Heart left ventricle (tissue), 16 donors: ENCODE measurements at places on chromosomes 13 and 19. TPM values are rescaled to one million over a fixed set of nuclear protein-coding genes. Genes with fewer than 3 reads are reported as not detected.
A peak's percentile ranks its signal among the peaks of the same experiment; 100 is the strongest.

- DNase-seq, result no peak
Measured at GRCh38 chr13:108940121-108940520, 310.7 kb downstream of the MYO16 start.

DNA sequence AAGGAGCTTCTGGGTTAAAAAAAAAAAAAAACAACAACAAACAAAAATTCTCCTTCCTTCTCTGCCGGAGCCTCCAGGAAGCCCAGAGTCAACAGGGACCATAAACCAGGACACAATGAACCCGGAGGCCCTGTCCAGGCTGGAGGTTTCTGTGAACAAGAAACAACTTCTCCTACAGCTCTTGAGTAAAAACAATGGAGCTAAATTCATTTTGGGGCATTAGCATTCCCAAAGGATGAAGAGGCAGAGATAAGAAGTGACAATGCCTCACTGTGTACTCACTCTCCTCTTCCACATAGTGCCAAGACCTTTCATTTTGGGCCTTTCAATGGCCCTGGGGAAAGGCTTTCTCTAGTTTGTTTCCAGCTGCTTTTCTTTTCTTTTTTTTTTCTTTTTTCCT, 9.0 kb downstream of the RHPN2 start:
- DNase-seq, result no peak

DNA sequence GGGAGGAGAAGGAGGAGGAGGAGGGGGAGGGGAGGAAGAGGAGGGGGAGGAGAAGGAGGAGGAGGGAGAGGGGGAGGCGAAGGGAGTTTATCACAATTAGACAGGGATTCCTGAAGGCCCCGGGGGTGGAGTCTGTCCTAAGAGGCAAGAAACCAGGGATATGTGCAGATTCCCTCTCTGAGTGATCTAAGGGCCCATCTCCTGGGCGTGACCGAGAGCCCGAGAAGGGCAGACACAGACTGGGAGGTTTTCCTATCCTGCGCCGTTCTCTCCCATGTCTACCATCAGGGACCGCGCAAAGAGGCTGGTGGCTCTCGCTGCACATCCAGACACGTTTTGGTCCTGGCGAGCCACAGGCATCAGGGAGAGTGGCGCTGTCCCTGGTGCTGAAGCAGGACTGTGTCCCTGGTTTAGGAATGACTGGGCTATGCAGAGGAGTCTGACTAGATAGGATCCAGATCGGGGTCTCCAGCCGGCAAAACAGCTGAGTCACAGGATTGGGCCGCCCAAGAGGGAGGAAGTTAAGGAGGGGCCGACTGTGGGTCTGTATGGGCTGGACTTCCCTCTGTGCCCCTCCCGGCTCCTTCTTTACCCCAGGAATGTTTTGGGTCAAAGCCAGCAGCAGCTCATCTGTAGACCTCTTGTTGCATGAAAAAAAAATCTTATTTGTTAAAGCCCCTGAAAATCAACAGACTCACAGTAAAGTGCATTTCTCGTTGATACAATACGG, 17.9 kb upstream of the ZNF175 start:
- peak; percentile 49 for DNase-seq

DNA sequence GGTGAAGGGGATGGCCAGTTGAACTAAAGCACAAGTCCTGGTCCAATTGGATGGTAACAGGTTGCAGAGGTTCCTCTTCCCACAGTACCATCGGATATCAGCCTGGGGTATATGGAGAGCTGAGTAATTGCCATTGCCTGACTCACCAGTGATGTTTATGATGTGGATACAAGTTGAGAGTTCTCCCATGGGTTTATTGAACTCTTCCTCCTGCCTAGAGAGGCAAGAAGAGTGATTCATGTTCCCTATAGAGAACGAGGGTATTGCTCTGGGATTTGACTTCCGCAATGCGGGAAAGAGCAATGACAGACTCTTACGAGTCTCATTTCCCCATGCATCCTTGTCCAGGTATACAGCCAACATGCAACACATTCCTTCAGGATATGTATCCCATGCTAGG, 111.3 kb upstream of the PCDH9 start:
- no peak for DNase-seq

GRCh38 chr19:29297381-29297780, 84.4 kb upstream of the UQCRFS1 start:
- DNase-seq, result no peak

GRCh38 chr13:91184244-91184926, 163.1 kb upstream of the MIR17HG start:
- DNase-seq, result no peak

- DNase-seq, result no peak
Measured at GRCh38 chr19:10680545-10681135, 20.6 kb upstream of the QTRT1 start.

DNA sequence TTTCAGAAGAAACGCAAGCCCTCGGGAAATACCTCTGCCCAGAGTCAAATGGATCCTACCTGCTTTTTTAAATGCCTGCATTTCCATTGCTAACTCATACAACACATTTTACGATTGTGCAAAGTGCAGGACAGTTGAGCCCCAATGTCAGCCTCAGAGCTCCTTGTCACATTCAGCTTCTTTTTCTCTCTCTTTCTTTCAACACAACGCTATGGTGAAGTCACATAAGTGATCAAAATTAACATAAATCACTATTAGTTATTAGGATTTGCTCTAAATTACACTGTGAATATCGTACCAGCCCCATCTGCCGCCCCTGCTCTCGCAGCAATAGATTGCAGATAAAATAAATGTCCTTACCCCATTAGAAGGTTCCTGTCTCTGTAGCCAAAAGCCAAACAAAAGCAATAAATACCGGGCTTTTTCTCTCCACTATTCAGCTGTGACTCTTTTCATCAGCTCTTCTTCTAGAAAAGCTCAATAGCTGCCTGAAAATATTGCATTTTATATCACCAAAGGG, 8.8 kb downstream of the POU4F1 start:
- no peak for DNase-seq

GRCh38 chr13:58617880-58618665, 986.5 kb downstream of the PCDH17 start:
- DNase-seq, result no peak

DNA sequence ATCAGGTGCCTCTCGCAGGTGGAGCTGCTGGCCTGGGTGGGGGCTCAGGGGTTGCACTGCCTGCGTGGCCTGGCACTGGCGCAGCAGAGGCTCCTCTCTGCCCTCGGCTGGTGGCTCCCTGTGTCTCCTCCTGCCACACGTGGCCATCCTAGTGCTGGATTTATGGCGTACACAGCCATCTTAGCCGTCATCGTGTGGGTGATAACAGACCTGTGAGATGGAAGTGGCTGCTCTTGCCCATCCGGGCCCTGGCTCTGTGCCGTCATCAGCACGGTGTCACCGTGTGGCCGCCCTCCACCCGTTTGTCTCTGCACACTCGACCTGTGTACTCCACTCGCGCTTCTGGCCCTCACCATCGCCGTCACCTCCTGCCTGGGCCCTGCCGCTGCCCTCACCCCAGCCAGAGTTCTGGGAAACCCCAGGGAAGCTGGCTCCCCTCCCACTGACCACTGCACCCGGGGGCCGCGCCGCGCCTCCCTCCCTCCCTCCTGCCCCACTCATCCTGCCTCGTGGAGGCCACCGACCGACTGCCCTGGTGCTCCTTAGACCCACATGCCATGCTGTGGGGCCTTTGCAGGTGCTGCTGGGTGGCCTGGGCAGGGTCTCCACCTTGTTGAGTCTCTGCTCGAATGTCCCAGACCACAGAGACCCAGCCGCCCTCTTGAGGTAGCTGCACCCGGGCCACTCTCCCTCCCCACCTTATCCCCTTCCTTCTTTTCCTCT, 29.5 kb downstream of the TMEM255B start:
- no peak for DNase-seq

DNA sequence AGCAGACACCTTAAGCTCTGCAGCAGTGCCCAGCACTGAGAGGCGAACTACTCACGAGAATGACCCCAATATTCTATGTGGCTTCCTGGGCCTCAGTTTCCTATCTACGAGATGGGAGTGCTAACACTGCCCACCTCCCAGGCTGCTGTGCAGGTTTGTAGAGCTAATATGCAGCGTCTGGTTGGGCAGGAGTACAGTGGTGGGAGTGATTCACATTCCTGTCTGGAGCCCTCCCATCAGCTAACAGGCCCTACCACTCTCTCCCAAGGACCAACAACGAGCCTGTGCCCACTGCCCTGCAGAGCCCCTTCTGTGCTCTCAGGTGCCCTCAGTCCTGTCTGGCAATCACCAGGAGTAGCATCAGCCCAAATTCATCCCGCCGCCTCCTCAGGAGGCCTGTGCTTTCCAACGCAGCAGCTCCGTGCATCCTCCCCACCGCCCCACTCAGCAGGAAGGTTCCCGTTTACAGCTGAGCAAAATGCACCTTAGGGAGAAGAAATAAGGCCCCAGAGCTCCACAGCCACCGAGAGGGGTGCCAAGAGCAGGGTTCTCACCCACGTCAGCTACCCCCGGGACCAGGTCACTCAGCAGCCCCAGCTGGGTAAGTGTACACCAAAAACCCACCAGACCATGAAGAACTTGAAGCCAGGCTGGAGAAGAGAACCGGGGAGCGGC, 6.6 kb downstream of the AKT2 start:
- no peak for DNase-seq

DNA sequence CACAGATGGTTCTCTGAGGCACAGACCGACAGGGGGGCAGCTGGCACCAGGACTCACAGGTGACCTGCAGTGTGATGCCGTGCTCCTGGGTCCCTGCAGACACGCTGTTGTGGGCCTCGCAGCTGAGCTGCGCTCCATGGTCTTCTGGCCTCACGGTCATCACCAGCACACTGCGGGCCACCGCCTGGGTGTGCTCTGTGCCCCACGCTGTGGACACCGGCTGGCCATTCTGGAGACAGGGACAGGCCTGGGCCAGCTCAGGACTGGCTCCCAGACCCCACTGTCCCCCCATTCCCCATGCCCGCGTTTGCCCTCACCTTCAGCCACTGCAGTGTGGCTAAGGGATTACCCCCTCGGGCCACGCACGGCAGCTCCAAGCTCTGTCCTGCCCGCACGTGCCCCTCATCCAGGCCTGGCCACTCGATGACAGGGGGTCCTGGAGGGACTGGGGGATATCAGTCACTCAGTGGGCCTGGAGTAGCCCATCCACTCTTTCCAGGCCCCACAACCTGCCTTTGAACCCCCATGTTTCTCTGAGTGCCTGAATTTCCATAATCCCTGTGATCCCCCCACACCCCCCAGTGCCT, 3.3 kb downstream of the NPHS1 start:
- no peak for DNase-seq

GRCh38 chr19:46775642-46776258, 12.6 kb downstream of the SLC1A5 start:
- DNase-seq, result no peak

GRCh38 chr19:29514525-29515232, 11.1 kb upstream of the VSTM2B start:
- no peak for DNase-seq

DNA sequence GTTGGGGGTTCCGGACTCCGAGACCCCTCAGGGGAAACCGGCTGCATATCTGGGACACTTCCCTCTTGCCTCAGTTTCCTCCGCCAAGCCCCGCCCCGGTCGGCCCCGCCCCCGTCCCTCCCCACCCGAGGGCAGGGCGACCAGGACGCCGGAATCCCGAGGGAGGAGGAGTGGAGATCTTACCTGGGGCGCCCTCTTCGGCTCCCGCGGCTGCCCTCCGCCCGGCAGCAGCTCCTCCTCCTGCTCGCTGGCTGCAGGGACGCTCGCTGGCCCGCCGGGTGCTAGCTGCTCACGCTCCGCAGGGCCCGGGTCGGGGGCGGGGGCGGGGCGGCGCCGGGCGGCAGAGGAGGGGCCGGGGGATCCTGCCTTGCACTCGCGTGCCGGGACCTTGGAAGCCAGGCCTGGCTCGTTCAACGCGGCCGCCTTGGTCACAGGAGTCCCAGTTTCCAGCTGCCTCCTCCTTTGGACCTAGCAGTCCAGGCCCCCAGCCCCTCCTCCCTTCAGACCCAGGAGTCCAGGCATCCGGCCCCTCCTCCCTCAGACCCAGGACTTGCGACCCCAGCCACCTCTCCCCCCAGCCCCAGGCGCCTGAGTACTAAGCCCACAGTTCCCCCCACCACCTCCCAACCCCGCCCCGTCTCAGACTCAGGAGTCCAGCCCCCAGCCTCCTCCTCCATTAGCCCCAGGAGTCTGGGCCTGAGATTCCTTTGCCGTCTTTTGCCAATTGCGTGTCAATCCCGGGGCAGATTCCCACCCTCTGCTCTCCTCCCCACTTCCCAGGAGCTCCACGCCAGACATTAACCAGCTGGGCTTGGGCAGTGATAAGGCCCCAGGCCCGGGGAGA, at the start of gene NTF4:
Gene NTF4, minus strand, starts transcription at position 51 of the 844 bp plus-strand sequence. CDS start 2,821 bp downstream, outside the sequence.
- DNase-seq, result no peak

DNA sequence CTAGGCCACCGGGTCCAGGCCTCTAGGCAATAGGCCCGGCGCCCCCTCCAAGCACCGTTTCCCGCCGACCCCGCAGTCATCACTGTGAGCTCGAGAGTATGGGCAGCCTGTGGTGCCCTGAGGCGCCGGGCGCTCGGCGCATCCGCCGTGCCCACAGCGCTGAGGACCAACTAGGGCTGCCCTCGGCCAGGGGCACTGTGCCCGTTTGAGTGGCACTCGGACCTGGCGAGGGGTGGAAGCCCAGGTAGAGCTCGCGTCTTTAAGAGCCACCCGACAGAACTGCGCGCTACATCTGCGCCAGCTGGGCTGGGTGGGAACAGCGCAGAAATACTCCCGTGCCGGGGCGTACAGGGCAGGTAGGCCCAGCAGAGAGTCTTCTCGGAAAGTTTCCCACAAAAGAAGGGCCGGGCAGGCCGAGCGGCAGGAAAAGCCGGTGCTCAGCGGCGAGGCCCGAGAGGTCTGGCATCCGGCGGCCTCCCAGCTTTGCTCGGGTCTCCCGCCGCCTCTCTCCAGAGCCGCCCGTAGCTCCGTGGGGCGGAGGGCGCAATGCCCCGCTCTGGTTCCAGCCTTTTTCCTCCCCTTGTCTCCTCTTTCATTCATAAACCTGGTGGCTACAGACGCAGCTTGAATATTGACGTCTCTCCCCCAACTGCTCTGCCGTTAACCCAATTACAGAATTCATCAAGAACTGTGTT, 5.4 kb upstream of the SOX1 start:
- no peak for DNase-seq

CGB3 gene
- total RNA-seq, result not detected

FCER2 gene
- total RNA-seq, result 0.23 TPM

RNF113B gene
- total RNA-seq, result not detected

LILRB2 gene
- total RNA-seq, result 1.7 TPM

MBOAT7 gene
- total RNA-seq, result 20.1 TPM

PRSS57 gene
- not detected for total RNA-seq

TMEM38A gene
- total RNA-seq, result 37.3 TPM

FOSB gene
- 1.3 TPM for total RNA-seq

NLRP4 gene
- total RNA-seq, result not detected
